Cerebellar nuclear complex (tissue), 1 donor: ENCODE measurements at places on chromosomes 1 and 21.

DNA sequence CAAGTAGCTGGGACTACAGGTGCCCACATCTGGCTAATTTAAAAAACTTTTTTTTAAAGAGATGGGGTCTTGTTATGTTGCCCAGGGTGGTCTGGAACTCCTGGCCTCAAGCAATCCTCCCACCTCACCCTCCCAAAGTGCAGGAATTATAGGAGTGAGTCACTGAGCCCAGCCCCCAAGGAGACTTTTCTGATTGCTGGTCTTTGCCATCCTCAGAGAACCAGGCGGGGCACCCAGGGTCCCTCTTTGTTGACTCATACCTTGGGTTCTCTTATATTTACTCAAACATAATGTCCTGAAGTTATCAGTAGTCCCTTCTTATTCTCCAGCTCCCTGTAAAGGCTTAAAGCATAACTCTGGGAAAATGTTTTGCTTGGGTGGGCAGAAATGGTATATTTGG is 51.1 kb downstream of the KIF26B start:
- DNase-seq, result no peak

GRCh38 chr1:19436716-19437476 is 48.4 kb downstream of the CAPZB start:
- DNase-seq, result no peak

DNA sequence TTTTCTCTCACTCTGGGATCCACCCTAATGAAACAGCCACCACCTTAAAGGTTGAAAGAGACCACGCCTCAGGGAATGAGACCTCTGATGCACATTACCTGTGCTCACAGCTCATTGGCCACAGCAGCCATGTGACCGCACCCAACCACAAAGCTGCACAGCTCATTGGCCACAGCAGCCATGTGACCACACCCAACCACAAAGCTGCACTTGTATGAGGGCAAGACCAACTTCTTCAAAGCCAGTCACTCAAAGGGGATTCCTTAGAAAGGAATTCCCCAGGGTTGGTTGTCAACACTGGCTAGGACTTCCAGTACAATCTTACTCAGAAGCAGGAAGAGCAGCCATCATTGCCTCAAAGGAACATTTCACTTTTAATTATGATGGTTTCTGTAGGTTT is 43.6 kb upstream of the PDE9A start:
- DNase-seq, result no peak

GRCh38 chr21:19076031-19076430 is 672.4 kb upstream of the TMPRSS15 start:
- DNase-seq, result no peak

DNA sequence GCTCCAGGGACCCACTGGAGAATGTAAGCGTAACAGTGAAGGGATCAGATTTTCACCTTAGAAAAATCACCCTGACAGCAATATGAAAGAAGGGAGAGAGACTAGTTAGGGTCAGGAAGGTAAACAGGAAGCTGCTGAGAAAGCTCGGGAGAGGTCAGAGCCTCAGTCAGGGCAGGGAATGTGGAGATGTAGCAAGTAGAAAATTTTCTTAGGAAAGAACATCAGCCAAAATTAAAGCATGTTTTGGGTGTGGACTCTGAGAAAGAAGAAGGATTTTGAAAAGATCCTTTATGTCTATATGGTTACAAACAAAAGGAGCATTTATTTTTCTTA is 16.7 kb upstream of the ERICH3 start:
- no peak for DNase-seq

DNA sequence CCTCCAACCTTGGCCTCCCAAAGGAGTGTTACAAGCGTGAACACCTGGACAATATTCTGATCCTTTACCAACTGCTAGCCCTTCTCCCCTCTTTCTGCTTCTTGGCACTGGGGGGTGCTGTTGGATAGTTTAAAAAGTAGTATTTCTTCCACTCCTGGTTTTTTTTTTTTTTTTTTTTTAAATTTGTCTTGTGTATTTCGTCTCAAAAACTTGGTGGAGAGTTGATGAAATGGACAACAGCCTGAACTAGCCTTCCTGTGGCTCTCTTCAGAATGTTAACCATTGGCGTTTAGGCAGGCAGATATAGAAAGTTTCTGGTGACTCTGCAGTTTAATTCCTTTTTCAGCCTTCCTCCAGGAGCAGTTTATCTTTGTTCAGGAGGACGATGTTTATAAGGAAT is 69.7 kb upstream of the USP24 start:
- DNase-seq, result no peak

DNA sequence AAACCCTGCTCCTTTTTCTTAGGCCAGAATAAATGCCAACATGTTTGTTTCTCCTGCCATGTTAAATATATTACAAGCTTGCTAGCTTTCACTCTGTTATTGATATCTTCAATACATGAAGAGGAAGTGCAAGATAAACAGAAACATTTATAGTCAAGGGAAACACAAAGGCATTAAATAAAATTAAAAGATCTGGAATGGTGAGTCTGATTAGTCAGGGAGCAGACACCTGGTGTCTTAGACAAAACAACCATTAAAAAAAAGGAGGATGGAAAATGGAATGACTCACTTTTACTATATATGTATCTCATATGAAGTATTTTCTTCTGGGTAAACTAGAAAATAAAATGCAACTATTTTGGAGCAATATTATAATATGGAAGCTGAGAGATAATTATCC is 123.3 kb downstream of the SMYD3 start:
- no peak for DNase-seq

DNA sequence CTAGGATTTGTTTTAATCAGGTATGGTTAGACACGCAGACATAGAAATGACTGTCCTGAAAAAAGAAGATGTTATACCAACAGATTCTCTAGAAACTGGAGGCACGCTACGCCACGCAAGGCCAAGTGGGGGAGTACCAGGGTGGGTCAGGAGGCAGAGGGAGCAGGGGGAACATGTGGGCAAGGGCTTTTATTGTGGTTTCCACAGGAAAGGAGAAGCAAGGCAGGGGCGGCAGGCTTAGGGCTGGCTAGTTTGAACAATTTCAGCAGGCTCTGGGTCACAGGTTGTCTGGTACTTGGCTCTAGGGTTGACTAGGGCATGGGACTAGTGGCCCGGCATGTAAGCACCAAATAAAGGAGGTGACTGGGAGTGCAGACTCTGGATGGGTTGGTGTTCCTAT is 7.2 kb downstream of the MTARC2 start:
- no peak for DNase-seq

- DNase-seq, result no peak
Measured at GRCh38 chr1:13535227-13535626, 21.4 kb upstream of the LRRC38 start.

DNA sequence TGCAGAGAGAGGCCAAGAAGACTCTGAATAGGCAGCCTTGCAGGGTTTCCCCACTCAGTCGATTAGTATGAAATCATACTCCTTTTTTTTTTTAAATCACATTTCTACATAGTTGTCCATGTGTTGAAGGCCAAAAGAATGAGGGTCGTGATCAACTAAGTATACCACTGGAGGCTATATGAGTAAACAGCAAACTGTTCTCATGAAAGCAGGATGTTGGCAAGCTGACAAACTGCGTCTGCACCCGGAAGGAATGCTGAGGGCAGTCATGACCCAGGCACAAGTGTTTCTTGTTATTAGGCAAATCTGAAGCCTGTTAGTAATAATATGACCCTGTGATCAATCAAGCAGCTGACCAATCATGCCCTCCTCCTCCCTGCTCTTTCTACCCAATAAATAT is 213.2 kb downstream of the USH2A start:
- no peak for DNase-seq

DNA sequence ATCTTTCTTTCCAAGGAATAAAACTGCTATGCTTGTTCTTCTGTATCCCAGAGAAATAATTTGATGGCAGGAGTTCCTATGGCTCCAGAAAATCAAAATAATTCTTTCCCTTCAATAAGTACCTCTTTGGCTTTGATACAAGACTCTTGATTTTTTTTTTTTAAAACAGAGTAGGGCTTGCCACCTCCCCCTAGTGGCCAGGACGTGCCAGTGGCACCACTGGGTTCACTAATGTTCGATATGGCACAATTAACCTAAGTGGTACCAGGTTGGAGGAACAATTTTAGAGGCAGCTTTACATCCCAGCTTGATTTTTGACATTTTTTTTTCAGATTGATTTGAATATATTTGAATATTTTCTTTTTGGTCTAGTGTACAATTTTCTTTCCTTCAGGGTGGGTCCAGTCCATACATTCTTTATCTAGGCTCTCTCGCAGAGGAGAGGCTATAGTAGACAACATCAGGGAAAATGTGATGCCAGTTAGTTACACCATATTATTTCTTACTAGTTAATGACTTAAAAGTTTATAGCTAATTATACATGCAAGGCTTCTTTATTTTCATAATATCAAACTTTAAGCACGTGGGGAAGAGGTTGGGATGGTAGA is 330.9 kb downstream of the S1PR1 start:
- no peak for DNase-seq

GRCh38 chr1:112701227-112702066 is 5.5 kb downstream of the RHOC start:
- no peak for DNase-seq

DNA sequence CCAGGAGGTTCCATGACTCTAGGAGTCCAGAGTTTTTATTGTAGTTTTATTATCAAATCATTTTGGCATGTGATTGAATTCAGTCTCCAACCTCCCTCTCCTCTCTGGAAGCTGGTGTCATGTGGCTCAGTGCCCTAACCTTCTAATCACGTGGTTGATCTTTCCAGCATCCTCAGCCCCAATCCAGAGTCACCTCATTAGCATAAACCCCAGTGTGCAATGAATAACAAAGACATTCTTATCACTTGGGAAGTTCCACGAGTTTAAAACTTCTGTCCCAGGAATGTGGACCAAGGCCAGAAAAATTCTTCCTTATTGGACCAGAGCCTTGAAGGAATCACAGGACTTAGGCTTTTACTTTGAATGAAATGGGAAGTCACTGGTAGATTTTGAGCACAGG is 52.2 kb downstream of the KIRREL1 start:
- DNase-seq, result no peak

- no peak for DNase-seq
Measured at GRCh38 chr1:11999236-11999635, 19.0 kb downstream of the MFN2 start.

DNA sequence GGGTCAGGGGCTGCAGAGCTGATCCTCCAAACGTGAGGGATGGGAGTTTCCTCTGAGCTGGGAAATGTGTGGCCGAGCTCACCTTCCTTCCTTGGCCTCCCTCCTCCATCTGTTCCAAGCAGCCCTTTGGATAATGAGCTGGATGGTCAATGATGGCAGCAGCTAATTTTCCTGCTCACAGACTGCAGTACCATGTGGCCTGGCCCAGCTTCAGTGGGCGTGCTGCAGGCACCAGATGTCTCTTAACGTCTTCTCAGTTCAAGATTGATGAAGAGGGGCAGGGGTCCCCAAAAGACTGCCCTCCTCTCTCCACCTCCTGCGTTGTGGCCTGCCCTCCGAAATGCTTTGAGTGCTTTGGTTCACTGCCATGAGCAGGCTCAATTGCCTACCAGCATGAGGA is 86.0 kb downstream of the UBIAD1 start:
- no peak for DNase-seq

DNA sequence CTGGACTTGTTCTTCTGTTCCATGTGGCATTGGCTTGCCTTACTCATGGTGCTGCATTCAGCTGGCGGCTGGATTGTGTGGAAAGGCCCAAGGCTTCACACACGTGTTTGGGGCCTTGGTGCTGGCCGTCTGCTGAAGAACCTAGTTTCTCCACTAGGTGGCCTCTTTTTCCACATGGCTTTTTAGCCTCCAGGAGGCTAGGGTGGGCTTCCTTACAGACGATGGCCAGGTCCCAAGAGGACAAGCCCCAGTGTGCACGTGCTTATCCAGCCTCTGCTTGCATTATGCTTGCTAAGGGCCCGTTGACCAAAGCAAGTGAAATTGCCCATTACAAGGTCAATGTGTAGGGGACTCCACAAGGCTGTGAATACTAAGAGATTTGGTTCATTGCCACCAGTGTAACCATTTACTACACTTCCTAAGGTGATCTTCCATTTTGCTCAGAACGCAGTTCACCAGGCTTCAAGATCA is 47.5 kb upstream of the FOXO6 start:
- DNase-seq, result no peak

GRCh38 chr1:16072095-16072494 is 1.4 kb downstream of the FAM131C start:
- DNase-seq, result no peak
